ENCODE measurements at places on chromosomes 12 and 14.

GRCh38 chr14:103057372-103058163 is at the start of gene CDC42BPB:
TSS of gene CDC42BPB (minus strand) at chr14:103057549. CDS start at chr14:103057173, 376 bp downstream.
- DNase-seq: peak; percentile 86

DNA sequence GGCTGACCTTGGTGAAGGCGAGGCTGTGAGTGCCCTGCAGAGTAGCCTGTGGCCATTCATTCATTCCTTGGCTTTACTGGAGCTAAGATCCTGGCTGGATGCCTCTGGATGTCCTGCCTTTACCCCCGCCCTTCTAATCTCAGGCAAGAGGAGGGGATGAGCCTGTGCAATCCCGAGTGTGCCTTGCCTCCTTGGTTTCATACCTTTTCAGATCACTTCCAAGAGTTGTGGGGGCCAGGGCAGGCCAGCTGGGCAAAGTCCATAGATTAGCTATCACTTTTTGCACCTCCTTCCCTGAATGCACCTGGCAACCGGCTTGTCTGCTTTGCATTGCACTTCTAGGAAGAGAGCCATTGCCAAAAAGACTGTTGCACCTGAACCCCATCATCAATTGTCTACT is 1.5 kb downstream of the VRTN start:
- no peak for DNase-seq

- no peak for DNase-seq
Measured at GRCh38 chr14:71613168-71613567, 319.1 kb upstream of the RGS6 start.

- no peak for DNase-seq
Measured at GRCh38 chr12:11765421-11765816, 115.9 kb downstream of the ETV6 start.

DNA sequence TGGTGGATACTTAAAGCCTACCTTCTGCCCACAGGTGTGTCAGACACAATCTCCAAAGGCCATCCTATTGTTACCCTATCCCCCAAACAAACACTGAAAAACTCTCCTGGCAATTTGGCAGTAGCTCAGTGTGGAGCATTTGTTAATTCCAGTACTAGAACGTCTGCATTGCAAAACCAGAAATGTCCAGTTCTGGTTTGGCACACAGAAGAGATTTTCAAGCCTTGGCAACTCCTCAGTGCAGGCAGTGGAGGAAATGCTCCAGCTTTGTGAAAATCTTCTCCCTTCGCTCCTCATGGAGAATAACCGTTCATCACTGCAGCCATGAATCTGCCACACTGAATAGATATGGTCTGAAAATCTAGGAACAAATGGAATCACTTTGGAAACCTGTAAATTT is 5.3 kb upstream of the SOCS2 start:
- DNase-seq: no peak

DNA sequence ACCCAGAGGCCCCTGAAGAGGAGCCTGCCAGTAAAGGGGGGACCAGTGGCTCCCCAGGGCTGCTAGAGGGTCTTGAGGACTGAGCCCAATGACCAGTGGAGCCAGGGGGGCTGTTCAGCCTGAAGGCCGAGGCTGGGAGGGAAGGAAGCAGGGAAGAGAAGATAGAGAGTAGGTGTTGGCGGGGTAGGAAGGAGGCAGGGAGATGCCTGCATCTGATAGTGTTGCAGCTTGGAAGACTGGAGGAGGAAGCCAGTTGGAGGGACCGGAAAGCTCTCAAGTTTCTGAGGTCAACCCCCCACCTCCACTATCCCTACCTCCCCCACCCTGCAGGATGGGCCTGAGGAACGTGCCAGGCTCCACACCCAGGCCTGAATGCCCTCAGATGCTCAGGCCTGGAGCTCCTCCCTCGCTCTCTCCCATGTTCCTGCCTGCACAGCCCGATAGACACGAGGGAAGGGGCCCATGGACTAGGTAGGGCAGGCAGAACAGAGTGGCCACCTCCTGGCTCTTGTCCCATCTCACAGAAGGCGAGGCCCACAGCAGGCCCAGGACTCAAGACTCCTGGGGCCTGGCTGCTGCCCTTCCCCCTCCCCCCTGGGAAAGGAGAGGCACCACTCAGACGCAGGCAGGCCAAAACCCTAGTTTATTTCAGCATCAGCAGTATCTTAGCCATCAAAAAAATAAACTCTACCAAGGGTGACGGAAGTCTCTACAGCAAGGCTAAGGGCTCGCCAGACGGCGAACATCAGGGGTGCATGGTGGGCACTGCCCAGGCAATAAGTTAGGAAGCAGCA is 3.4 kb downstream of the CKB start:
- no peak for DNase-seq

DNA sequence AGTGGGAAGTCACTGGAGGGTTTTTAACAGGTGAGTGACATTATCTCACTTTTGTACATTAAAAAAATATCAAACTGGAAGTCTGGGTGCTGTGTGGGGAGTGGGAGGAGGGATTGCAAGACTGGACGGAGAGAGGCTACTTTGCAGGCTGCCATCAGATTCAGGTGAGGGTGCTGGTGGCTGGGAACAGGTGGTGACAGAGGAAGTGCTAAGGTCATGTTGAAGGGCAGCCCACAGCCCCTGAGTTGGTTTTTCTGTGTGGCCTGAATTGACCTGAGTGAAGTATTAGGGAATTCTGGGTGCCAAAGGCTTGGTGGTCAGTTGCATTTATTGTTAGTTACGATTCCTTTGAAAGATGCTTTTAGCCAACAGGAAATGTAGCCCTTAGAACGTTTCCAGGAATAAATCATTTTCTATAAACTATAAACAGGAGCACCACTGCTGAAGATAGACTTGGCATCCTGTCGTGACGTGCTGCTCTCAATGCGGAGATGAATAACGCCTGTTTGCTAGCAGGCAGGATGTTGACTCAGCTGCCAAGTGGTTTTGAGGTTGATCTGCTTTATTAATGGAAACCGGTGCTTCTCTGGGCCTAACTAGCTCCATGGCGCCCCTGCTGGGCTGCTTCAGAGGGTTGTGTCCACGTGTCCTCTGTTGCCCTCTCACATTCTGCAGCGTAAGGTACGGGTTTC is 707.5 kb upstream of the TMEM132C start:
- no peak for DNase-seq

- DNase-seq: no peak
Measured at GRCh38 chr12:49903700-49904423, at the start of gene FAIM2. TSS of gene FAIM2 (minus strand) at chr12:49903900. CDS start at chr12:49903792, 108 bp downstream.

DNA sequence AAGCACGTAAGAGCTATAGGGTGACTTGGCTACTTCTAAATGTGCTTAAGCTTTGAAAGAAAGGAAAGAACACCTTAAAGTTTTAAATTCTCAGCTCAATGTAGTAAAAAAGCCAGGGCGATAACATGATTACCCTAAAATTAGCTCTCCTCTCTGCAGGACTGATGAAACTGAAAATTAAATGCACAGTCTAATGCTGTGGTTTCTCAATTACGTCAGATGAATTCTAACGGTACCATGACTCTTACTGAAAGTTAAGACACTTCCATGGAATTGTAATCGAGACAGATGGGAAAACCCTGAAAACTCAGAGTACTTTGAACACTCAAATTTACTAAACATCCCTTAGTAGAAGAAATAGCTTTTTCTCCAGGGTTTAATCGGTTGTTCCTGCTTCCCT is 25.9 kb upstream of the PRKD1 start:
- no peak for DNase-seq

DNA sequence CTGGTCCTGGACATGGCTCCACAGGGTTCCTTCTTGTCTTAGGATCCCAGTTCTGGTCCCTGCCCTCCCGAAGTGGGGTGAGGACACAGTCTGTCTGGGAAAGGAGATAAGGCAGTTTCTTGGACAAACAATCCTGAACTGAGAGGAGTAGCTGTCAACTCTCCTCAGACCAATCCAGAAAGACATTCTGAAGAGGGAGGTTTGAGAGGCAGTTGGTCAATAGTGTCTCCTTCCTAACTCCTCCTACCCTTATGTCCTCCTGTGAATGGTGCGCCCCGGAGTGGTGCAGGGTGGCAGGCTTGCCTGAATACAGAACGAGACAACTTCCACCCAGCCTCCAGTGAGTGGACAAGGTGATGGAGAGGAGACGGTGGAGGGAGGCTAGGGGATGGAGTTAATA is 15.4 kb upstream of the ASIC1 start:
- no peak for DNase-seq

Data from left renal cortex interstitium (tissue), 4 donors.